ENCODE measurements at places on chromosomes 2 and 18.

GRCh38 chr18:11119959-11120587, 29.3 kb downstream of the PIEZO2 start:
- no peak for DNase-seq

- DNase-seq = no peak
Measured at GRCh38 chr2:232438951-232439757, 16.8 kb upstream of the ALPI start.

DNA sequence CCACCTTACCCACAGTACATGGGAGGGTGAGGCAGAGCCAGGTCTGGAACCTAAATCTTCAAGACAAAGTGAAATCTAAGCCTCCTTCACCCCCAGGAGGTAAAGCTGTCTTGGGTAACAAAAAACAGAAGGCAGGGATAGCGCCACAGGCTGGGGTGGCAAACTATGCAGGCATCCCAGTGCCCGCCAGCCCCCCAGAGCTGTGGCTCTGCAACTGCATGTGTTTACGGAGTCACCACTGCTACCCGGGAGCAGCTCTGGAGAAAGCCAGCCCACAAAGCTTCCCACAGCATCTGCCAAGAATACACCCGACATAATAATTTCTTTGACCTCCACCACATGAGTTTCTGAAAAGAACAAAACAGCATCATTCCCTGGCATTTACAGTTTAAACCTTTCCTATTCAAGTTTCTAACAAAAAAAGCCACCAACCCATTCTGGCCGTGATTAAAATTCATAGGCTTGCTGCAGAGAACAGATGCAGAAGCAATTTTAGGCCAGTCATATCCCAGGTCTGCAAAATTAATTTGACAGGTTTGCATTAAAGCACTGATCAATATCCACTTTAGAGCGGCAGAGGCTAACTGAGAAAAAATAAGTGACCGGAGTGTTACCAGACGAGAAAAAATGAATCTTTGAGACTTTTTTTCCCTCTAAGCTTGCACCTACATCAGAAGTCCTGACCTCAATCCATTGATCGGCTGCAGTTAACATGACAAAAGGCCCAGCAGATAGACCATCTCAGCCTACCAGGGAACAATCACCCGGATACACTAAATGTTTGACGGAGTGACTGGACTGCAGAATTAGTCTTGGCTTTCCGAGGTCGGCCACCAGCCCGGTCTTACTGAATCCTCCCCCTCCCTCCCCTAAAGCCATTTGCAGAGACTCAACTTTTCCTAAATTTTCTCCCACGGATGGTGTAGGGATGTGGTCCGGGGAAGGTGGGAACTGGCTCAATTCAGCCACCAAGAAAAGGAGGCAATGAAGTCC, 309.6 kb upstream of the SKOR2 start:
- no peak for DNase-seq

DNA sequence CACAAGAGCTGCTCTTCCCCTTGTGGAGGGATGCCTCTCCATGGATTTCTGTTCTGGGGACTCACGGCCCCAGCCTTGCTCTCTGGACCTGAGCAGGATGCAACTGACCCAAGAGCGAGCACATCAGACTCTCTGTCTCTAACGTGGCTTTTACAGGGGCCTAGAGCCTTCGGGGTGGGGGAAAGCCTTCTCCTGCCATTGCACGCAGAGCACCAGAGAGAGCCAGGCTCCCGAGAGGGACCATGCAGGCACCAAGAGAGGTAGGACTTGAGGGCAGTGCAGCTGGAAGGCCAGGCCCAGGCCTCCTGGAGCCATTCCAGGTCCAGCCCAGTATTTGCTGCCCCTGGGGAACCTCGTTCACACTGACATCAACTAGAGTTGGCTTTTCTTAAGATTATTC, 475.6 kb upstream of the MYT1L start:
- DNase-seq = no peak

GRCh38 chr2:152559008-152559407, 158.3 kb downstream of the PRPF40A start:
- DNase-seq = no peak

DNA sequence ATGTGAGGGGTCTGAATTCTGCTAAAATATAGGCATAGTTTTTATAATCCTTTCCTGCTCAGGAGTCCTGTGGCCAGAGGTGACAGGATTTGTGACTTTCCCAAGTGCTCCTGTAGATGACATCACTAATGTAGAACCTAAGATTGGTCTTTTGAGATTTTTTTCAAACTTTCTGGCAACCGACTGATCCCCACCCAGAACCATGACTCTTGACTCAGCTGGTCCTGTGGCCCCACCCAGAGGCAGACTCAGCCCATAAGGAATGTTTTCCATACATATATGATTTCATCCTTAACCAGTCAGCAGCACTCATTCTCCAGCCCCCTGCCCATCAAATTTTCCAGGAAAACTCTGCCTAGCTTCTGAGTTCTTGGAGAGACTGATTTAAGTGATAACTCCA, 46.8 kb downstream of the COMMD1 start:
- peak; percentile 23 for DNase-seq

DNA sequence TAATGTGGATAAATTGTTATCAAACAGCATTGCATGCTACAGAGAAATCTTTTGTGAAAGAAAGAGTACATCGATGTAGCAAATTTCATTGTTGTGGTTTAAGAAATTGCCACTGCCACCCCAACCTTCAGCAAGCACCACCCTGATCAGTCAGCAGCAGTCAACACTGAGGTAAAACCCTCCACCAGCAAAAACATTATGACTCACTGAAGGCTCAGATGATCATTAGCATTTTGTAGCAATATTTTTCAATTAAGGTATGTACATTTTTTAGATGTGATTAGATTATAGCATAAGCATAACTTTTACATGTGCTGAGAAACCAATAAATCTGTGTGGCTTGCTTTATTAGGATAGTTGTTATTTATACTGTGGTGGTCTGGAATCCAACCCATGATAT, 75.5 kb downstream of the ZNF385B start:
- DNase-seq = peak; percentile 29

DNA sequence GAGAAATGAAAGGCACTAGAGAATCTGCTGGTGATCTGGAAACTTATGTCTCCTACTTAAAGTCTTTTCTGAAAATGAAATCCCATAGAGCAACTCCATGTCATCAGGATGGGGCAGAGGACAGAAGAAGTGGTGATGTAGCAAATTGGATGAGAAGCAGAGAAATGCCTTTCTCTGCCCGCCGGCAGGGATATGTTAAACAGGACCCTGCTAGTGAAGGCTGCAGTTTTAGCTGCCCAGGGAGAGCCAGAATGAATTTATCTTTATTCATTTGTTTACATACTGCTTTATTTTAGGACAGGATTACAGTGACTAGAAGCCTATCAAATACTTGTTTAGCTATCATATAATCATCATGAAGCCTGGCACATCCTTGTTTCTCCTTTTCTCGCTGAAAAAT, 247.0 kb downstream of the DOK6 start:
- DNase-seq = no peak

GRCh38 chr2:74833418-74834233, at the start of gene HK2:
TSS of gene HK2 (plus strand) at chr2:74834127. CDS start at chr2:74834581, 454 bp downstream.
- peak; percentile 71 for DNase-seq

- DNase-seq = no peak
Measured at GRCh38 chr2:188079196-188079595, 212.5 kb upstream of the GULP1 start.

DNA sequence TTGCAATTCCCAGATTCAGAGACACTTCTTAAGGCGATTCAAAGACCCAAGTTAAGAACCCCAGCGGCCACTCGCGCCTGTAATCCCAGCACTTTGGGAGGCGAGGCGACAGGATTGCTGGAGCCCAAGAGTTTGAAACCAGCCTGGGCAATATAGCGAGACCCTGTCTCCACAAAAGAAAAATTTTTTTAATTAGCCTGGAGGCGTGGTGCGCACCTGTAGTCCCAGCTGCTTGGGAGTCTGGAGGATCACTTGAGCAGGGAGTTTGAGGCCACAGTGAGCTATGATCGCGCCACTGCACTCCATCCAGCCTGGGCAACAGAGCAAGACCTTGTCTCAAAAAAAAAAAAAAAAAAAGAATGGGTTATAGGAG, 585 bp upstream of the ANAPC1 start:
- DNase-seq = no peak

- peak; percentile 62 for DNase-seq
Measured at GRCh38 chr2:237354892-237355291, 59.1 kb downstream of the COL6A3 start.

- peak; percentile 52 for DNase-seq
Measured at GRCh38 chr18:22399949-22400348, 17.8 kb downstream of the CTAGE1 start.

GRCh38 chr2:125710561-125710960, 945.4 kb upstream of the GYPC start:
- DNase-seq = no peak

DNA sequence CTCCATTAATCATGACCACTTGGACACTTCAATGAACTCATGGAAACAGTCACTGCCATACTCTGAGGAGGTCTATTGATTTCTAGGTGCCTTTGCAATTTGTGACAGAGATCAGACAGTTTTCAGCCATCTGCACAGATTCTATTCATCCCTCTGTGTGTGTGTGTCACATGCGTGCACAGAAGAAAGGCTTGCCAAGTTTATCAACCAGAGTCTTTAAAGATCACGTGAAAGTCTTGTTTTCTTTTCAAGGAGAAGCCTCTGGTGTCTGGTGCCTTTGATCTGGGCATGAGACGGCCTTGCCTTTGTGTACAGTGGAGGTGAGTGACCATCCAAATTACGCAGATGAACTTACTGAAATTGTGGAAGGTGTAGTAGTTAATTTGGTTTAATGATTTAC, 164.2 kb downstream of the VAPA start:
- DNase-seq = no peak

- DNase-seq = no peak
Measured at GRCh38 chr2:15956751-15957736, 16.7 kb downstream of the MYCN start.
